ENCODE measurements at places on chromosomes 16 and 17.
A peak's percentile ranks its signal among the peaks of the same experiment; 100 is the strongest.

DNA sequence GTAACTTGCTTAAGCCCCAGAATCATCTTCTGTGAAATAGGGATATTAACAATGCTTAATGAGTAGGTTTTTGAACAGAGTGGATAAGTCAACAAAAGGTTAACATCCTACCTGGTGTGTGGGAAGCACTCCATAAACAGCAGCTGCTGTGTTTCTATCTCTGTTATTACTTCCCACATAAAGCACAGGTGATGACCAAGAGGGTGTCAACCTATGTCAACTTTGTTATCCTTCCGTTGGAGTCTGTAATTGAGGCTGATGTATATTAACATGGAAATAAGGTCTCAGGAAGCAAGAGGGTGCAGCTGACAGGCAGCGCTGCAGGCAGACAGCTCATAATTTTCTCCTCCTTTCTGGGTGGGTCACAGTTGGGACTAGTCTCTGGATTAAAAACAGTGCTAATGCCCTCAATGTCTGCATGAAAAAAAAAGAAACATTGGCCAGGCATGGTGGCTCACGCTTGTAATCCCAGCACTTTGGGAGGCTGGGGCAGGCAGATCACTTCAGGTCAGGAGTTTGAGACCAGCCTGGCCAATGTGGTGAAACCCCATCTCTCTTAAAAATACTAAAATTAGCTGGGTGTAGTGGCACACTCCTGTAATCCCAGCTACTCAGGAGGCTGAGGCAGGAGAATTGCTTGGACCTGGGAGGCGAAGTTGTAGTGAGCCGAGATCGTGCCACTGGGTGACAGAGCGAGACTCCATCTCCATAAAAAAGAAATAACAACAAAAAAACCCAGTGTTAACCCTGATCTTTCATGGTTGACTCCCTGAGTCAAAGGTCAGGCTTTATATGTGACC is 269.6 kb downstream of the SNX29 start:
- DNase-seq = peak; percentile 97

DNA sequence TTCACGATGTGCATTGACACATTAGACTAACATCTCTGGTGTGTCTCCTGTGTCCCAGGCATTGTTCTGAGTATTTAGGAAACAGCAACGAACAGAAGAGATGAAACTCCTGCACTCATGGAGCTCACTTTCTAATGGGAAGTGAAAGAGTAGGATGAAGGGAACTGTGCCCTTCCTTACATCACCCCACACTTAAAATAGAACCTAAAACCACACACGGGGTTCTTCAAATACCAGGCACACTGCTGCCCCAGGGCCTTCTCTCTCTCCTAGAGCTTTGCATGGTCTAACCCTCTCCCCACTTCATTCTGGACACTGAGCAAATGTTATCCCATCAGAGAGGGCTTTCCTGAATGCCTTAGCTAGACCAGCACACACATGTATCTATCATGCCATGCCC is 33.7 kb downstream of the TRIM25 start:
- no peak for DNase-seq

DNA sequence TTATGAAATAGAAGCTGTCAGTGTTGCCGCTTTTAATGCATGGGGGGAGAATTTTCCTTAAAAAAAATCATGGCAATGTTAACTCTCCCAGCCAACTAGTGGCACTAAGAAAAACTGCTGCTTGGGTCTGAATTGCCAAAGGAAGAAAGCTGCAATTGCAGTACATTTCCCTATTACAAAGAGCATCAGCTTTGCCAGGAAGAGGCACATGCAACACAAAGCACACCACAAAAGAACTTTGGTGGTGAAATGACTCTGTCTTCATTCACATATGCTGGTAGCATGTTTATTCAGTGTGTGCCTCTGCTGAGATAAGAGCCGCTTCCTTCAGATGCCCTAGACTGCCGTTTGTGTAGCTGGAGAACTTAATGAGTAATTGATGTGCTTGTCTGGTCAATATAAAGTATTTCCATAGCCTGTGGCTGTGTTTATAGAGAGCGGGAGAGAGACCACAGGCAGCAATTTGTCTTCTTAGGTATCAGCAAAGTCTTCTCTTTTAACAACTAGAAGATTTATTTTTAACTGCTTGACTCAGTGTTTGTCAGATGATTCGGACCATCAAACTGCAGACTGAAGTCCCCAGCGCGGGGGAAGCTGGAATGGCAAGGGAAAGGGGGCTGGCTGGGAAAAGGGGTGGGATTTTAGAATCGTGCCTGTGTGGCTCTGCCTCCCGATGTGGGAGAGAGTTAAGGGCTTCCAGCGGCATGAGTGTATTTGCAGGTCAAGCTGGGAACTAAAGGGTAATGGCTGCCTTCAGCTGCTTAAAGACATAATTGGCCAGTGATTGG is 115.1 kb downstream of the MRTFB start:
- DNase-seq = peak; percentile 14

GRCh38 chr16:5502467-5502869 is 404.9 kb upstream of the EEF2KMT start:
- DNase-seq = no peak

- no peak for DNase-seq
Observed at GRCh38 chr17:9855036-9855435, 29.3 kb downstream of the GLP2R start.

GRCh38 chr16:20681821-20682760 is 15.4 kb downstream of the ACSM1 start:
- no peak for DNase-seq

DNA sequence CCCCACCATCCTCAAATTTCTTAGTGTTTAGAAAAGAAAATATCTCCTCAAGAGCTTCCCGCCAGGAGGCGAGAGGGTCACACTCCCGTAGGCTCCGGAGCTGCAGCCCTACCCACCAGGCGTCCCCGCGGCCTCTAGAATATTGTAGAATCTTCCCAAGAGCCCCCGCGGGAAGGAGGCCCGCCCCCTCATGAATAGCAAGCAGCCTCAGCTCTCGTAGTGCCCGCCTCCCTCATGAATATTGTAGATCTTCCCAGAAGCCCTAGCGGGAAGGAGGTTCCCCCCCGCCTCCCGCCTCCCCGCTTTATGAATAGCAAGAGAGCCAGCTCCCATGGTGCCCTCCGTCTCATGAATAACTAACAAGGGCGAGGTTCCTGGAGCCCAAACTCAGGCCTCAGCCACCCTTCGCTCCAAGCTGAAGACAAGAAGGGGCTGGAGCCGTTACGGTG is at the start of gene FBXO47:
TSS of gene FBXO47 (minus strand) at position 114 of the 449 bp plus-strand sequence. CDS start 4,378 bp downstream, outside the sequence.
- DNase-seq = no peak

DNA sequence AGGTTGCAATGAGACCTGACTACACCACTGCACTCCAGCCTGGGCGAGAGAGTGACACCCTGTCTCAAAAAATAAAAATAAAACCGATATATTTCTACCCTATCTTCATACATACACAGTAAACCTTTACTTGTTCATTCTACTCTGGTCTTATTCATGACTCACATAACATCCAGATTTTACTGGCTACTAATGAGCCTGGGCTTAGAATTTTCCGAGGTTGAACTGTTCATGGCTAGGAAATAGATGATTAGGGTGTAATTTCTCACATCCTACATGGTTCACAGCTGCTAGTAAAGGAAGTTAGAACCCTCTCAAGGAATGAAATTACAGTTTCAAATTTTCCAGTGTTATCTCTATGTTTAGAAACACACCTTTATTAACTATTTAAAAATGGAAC is 14.7 kb downstream of the GSPT1 start:
- no peak for DNase-seq

- DNase-seq = no peak
Observed at GRCh38 chr16:16881814-16882213, 502.9 kb downstream of the NPIPA7 start.
